ENCODE measurements at places on chromosomes 2 and 18.
A peak's percentile ranks its signal among the peaks of the same experiment; 100 is the strongest.

GRCh38 chr2:220811115-220811514 is 761.0 kb downstream of the EPHA4 start:
- no peak for DNase-seq

GRCh38 chr2:24058564-24059271 is 9.2 kb downstream of the FKBP1B start:
- no peak for DNase-seq

GRCh38 chr2:42510191-42510590 is 16.4 kb upstream of the KCNG3 start:
- no peak for DNase-seq

- DNase-seq, result no peak
These were observed 50.4 kb downstream of the EML6 start for GRCh38 chr2:54773838-54774237.

- no peak for DNase-seq
These were observed 58.2 kb upstream of the MEX3C start for GRCh38 chr18:51255693-51256092.

DNA sequence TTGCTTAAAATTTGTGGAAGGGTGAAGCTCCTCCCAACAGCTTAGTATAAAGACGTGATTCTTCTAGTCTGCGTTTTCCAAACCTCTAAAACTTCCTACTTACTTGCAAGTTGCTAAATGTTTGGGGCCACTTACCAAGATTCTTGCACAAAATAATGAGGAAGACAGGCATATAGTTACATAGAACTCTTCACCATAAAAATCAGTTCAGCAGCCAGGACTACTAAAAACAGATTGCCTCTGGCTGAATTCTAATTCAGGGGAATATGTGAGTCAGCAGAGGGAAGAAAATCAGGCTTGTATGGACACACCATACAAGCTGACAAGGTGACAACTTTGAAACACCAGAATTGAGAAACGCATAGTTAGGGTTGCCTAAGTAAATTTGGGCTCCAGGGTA is 2.8 kb upstream of the PEX13 start:
- DNase-seq, result no peak

- no peak for DNase-seq
These were observed 23.3 kb downstream of the GNLY start for GRCh38 chr2:85717308-85718008.

DNA sequence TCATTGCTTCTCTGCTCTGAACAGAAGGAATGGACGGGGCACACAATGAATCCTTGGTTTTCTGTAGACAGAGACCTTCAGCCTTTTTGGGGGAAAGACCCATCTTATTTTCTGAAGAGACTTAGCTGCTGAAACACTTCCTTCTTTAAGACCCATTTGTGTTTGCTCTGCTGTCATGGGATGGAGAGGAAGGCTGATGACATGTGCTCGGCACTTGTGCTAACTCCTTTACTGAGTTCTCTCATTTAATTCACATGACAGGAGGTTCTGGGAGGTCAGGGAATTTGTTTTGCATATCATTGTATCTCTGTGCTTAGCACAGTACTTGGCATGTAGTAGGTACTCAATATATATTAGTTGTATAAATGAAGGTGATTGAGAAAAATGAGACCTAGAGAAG is 39.0 kb downstream of the OXER1 start:
- DNase-seq, result no peak

GRCh38 chr2:69381337-69381737 is 5.7 kb downstream of the GFPT1 start:
- peak; percentile 28 for DNase-seq

- DNase-seq, result no peak
These were observed 470.9 kb downstream of the MBD2 start for GRCh38 chr18:53753601-53754000.

DNA sequence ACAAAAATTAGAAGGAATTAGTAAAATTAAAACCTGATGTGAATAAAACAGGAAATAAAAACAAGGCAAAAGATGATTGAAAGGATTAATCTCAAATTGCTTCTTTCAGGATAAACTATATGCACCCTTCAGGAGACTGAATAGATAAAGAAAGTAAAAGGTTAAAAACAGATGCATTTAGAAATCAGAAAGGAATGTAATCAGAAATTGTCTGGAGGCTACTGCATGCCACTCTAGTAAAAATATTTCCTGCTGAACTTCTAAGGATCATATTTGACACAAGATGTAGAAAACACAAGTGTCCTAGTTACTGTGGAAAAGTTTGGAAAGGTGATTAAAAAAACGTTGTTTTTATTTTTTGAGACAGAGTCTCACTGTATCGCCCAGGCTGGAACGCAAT is 16.2 kb downstream of the CHCHD5 start:
- no peak for DNase-seq

GRCh38 chr2:108229875-108230274 is 9.9 kb upstream of the SULT1C3 start:
- no peak for DNase-seq

- peak; percentile 29 for DNase-seq
These were observed 145.4 kb upstream of the RIOK3 start for GRCh38 chr18:23307567-23308295.

GRCh38 chr2:200616656-200617055 is 30.8 kb downstream of the AOX1 start:
- DNase-seq, result no peak

DNA sequence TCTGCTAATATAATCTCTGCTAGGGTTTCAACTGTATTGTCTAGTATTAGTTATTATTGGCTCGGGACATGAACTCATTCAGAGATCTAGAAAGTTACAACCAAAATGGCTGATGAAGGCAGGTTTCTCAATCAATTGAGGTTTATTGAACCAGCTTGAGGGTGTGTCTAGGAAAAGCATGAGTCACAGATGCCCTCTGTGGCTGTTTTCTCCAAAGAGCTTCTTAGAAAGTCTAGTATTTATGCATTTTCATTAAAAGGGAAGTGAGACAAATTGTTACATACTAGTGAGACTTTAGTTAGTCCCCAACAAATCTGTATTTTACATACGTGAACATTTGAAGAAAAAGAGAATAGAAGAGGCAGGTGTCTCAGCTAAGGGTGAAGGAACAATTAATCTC is 23.0 kb upstream of the RTTN start:
- DNase-seq, result no peak

DNA sequence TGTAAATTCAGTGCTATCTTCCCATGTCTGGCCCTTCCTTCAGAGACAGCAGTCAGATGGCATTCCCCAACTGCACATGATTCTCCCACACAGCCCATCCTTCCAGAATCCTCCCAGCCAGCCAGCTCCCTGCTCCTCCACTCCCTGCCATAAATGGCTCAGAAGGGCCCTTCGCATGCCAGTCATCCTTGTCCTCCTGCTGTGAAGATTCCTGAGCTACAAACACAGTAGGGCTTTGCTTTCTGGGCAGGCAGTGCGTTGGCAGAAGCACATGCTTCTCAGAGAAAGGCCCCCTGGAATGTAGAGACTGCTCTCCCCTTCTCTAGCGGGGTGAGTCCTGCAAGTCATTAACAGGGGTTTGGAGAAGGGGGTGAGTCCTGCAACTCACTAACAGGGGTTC is 71.9 kb downstream of the TEX51 start:
- DNase-seq, result no peak

DNA sequence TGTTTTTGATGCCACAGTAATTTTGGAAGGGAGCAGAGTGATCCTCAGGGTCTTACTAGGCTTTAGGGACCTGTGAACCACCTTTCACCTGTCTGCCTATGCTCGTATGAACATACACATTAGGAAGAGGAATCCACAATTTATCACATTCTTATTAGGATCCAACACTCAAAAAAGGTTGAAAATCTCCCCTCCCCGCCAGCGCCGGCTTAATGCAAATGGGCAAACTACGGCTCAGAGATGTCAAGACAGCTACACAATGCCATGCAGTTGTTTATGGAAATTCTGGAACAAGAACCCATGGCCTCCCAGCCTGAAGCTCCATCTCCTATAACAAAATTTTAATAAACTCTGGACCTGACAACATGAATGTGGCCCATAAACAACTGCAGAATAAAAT is 375.9 kb upstream of the ACVR2A start:
- DNase-seq, result no peak

DNA sequence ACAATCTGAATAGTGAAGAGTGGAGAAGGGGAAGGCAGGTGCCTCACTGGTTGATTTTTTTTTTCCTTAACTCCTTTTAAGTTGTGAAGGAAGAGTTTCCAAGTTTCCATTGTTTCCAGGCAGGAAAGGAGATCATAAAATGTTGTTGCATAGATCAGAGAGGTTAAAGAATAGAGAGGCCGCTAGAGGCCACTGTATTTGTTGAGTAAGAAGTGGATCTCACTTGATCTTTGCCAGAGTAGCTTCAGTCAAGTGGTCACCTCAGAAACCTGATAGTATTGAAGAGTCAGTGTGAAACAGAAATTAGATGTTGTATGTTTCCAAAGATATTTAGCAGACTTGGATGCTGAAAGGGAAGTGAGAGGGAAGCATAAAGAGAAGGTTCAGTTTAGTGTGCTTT is 17.6 kb downstream of the CTNNA2 start:
- no peak for DNase-seq

DNA sequence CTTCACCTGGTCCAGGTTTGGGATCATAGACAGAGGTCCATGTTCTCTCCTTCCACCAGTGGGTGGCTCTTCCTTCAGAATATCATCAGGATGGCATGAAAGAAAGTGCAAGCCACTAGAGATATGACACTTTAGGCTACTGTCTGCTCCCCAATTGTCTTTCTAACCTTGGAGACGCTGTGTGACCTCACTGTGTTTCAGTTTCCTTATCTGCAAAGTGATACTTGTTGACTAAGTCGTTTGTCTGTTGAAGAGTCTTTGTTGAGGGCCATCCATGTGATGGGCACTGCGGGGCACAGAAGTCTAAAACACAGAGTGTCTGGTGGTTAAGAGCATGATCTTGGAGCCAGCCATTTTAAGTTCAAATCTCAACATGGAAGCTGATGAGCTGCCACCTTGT is 259.9 kb upstream of the THSD7B start:
- DNase-seq, result no peak
